ENCODE measurements at places on chromosomes 5 and 9.

- DNase-seq = no peak
These were observed 193.4 kb upstream of the GAS1 start for GRCh38 chr9:87140605-87141109.

DNA sequence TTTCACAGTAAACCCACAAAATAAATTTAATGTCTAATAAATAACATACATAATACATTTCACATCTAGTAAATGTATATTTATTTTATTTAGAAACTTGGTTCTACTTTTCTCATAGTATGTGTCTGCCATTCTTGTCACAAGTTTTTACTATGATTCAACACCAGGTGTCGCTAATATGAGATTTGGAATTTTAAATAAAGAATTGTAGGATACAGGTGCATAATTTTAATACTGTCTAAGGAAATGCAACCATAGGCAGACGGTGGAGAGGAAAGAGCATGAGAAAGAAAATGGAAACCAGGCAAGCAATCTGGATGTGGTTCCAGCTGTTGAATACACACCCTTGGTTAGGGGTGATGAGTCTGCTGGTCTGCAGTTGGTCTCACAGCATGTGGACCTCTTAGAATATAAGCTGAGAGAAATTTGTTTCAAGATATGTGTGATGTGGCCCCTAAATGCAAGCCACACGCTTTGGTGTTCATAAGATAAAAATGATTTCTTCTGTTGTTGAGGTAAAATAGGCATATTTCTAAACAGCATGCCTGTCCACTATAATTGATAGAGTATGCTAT is 114.7 kb upstream of the TXNDC8 start:
- peak; percentile 26 for DNase-seq

DNA sequence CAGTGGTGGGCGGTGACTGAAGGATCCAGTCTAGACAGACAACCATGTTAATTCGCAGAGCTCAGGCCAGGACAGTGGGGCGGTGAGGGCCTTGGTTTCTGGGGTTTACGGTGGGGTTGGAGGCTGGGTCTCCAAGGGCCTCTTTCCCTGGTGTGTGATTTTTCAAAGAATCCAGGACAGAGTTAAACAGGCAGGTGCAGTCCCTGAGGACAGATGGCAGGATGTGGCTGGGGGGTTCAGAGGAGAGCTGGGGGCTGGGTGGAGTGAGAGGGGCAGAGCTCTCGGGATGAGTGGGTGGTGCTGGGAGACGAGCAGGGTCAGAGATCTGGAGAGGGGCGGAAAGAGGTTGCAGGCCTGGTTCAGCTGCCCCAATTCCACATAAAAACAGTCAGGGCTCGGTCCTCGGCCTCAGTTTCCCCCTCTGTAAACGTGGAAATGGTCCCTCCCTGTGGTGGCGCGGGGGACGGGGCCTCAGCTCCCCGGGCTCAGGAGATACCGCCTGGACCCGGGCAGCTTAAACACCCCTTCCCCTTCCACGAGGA is 145.9 kb downstream of the GAPVD1 start:
- no peak for DNase-seq

- DNase-seq = no peak
These were observed 724.9 kb downstream of the MAT2B start for GRCh38 chr5:164230341-164230740.

DNA sequence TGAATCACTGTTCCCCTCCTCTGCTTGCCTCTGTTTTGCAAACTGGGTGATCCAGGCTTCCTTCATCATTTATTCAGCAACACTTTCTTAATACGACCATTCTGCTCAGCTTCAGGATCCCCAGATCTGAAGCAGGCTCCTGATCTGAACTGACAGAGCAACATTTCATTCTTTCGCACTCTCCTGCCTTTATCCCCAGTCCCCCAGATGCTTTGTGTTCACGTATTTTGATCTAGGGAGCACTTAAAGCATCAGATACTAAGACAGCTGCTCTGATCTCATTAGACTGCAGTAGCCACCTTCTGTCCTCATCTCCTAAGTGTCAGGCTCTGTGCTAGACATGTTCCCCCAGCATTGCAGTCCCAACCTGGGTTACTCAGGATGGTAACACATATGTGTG is 158.0 kb downstream of the TRIO start:
- DNase-seq = no peak

DNA sequence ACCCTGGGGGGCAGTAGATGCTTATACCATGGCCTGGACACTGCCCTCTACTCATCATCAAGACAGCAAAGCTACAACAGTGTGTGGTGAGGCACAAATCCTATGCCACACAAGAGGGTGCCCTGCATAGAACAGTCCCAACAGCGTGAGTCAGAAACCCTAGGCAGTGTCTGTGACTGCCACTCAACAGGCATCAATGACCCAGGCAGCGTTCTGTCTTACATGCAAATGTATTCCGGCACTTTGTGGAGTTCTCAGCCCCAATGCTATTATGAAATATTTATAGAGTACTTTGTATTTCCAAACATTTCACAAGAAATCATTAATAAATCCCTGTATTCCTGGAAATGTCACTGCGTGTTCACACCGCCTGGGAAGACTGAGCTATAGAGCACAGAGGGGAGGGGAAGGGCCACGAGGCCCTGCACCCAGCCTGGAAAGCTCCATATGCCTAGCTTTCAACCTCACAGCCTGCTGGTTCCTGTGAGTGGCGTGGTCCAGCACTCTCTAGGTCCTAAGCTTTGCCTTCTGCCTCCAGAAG is 77.7 kb downstream of the NIPSNAP3B start:
- no peak for DNase-seq

- peak; percentile 82 for DNase-seq
These were observed 199.3 kb downstream of the SGCD start for GRCh38 chr5:156526081-156526925.

- DNase-seq = no peak
These were observed 84.1 kb upstream of the DMRT1 start for GRCh38 chr9:757246-757881.

DNA sequence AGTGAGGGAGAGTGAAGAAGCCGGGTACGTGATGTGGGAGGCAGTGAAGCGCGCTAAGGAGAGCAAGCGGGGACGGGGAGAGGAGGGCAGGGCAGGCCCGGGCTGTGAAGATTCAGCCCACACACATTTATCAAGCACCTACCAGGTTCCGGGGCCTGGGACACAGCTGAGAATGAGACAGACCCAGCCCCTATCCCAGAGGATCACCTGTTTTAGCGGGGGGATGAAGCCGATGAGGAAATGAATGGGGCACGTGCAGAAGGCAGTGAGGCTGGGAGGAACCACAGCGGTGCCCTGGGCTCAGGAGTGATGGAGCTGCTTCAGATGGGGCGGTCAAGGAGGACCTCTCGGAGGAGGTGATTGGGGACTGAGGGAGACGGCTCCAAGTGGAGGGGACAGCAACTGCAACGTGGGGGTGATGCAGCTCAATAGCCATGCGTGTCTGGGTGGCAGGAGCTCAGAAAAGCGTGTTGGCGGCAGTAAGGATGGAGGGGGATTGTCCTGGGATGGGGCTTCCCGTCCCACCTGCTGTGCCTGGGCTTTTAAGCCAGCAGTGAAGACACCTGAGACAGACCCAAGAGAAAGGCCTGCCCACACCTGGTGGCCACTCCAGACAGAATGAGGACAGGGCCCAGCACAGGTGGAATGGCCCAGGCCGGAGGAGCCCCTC is 77.5 kb upstream of the UNC5A start:
- no peak for DNase-seq

DNA sequence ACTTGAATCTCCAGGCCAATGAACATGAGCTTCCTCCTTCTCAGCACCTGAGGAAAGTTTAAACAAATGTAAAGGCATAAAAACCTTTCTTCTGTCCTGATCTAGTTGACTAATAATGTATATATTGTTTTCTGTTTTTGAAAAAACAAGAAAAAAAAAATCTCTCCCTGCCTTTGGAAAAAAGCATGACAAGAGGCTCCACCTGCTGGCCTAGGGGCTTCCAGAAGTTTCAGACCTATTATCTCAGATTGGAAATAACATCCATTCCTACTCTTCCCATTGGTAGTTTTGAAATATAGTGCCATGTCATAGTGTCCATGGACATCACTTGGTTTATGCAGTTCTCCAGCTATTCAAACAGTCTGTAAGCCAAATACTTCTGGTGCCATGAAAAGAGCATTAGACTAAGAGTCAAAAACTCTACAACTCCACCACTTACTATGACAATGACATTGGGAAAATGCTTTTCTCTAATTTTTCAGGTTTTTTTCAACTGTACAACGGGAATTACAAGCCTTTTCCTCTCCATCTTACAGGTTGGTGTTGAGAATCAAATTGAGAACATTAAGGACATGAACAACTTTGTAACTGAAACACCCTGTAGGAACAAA is 409.6 kb upstream of the MPDZ start:
- DNase-seq = no peak

GRCh38 chr5:2917093-2917492 is 165.6 kb upstream of the IRX2 start:
- no peak for DNase-seq

DNA sequence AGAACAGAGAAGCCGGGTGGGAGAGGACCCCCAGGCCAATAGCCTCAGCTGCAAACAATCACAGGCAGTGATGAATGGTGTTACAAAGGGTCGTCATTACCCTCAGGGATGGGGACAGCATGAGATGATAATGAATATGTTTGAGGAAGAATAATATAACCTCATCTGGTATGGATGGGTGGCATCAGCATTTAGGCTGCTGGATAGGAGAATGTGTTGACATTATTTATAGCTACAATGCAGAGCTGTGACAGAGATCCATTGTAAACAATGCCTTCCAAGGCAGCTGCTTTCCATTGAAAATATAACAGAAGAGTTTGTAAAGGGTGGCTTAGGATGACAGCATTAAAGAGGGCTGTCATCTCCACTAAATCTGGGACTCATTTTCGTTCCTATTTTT is 365.5 kb downstream of the KCNN2 start:
- DNase-seq = peak; percentile 4

DNA sequence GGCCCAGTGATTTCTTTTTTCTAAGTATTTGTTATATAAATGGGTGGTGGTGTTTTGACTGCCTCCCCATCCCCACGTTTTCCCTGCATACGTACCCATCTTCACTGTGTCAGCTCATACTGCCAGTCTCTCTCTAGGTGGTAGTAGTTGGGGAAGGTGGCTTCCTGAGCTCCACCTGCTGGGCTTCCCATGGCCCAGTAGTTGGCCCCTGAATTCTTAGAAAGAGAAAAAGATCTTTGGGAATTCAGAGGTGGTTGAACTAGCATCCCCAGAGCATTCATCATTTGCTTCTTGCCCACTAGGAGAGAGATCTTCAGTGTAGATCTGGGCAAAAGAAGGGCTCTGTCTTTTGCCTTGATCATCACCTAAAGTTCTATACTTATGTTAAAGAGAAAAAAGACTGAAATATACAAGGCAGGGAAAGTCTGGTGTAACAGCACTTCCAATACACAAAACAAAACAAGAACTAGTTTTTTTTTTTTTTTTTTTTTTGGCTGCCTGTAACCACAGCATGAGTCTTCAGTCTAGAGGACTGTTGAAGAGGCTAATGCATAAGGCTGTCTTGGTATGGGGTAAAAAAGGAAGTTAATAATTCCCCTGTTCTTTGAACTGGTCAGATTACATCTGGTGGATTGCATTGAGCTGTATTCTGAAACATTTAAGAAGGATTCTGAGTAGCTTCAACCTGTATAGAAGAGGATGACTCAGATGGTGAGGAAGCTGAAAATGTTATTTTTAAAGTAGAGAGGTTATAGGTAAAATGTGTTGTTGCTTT is 128.7 kb downstream of the ATG10 start:
- DNase-seq = no peak

DNA sequence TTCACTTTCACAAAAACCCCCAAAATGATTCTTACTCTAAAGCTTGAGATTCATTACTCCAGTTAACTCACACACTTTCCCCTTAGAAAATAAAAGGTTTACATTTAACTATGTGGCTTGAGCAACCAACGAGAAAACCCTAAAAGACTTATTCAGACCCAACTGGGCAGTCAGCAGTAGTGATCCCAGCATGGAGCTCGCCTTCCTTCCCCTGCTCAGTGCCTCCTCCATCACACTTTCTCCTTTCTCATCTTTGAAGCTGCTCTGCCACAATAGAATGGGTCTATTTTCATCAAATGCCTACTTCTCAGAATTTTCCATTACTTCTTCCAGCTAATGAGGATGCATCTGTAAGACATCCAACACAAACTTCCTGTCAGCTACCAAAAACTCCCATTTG is 29.1 kb downstream of the RORB start:
- DNase-seq = no peak

DNA sequence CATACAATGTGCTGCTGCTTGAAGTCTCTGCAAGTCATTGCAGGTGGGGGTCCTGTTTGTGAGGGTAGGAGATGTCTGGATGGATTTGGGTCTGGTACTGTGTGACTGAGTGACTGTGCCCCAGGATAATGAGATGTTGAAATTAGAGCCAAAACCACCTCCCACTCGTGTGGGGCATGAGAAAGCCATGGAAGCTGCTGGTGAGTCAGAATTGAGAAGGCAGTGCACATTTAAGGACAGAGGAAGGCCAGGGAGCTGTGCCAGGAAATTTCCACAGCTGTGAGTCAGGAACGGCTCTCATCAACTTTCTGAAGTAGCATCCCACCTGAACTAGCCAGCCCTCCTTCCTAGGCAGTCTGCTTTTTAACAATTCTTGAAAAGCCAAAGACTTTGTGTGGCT is 229.8 kb downstream of the DRD1 start:
- no peak for DNase-seq

GRCh38 chr9:138020795-138021182 is 143.2 kb downstream of the CACNA1B start:
- DNase-seq = no peak

DNA sequence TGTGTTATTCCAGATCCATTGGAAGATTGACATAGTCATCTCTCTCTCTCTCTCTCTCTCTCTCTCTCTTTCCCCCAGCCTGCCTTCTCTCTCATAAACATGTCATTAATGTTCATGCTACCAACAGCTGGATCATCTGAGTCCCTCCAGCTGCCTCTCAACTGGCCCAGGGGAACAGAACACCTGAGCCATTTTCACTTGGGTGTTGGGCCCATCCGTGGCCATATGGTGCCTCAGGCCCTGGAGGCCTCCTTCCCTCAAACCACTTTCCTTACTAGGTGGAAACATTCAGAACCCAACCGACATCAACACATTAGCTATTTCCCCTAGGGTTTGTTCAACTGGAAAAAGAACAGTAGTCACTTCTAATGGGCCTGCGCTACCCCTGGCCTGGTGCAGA is 196.2 kb downstream of the FRMD3 start:
- no peak for DNase-seq

DNA sequence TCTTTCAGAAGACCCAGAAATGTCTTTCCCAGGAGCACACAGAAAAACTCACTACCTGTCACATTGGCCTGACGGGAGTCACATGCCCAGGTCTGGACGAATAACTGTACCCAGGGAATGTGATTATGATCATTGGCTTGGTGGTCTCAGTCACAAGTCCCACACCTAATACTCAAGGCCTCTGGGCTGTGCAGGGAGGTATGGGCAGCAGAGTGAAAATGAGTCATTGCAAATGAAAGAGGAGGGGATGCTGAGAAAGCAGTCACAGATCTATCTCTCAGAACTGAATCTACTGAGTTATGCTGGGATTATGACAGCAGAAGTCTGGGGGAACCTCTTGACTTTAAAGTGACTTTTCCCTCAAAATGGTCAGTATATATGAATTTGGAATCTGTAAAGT is 36.9 kb downstream of the SGCD start:
- DNase-seq = no peak

- DNase-seq = no peak
These were observed 116.9 kb downstream of the RASGRF2 start for GRCh38 chr5:81077105-81077504.

GRCh38 chr9:122386311-122386872 is 15.6 kb downstream of the PTGS1 start:
- no peak for DNase-seq

- DNase-seq = no peak
These were observed 292.9 kb downstream of the NNT start for GRCh38 chr5:43895876-43896275.
